ENCODE measurements at places on chromosomes 2 and 18.

DNA sequence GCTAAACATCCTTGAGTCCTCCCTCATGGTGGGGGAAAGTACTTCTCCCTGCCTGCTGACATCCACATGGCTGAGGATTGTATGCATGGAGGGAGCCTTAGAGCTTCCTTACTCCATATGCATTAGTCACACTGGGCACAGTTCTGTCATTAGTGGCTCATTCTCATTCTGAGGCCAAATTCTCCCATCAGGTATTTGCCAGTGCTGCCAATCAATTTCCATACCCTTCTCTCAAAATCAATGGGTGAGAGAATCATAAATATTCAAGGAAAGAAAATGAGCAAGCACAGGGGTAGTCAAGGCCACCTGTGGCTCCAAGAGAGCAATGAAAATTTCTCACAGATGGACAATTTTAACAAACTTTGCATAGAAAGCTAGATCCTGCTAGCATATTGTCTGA, 422.6 kb upstream of the SETBP1 start:
- H3K27ac ChIP-seq: no peak overlapping the region
- no peaks in the 10 kb centered on the region for H3K27me3 ChIP-seq
- H3K4me3 ChIP-seq: no peak overlapping the region
- H3K36me3 ChIP-seq: no peaks in the 10 kb centered on the region

GRCh38 chr2:43020990-43021669, 205.3 kb downstream of the ZFP36L2 start:
- no peak overlapping the region for H3K27ac ChIP-seq
- no peaks in the 10 kb centered on the region for H3K27me3 ChIP-seq
- H3K4me3 ChIP-seq: no peak overlapping the region
- H3K36me3 ChIP-seq: no peaks in the 10 kb centered on the region

DNA sequence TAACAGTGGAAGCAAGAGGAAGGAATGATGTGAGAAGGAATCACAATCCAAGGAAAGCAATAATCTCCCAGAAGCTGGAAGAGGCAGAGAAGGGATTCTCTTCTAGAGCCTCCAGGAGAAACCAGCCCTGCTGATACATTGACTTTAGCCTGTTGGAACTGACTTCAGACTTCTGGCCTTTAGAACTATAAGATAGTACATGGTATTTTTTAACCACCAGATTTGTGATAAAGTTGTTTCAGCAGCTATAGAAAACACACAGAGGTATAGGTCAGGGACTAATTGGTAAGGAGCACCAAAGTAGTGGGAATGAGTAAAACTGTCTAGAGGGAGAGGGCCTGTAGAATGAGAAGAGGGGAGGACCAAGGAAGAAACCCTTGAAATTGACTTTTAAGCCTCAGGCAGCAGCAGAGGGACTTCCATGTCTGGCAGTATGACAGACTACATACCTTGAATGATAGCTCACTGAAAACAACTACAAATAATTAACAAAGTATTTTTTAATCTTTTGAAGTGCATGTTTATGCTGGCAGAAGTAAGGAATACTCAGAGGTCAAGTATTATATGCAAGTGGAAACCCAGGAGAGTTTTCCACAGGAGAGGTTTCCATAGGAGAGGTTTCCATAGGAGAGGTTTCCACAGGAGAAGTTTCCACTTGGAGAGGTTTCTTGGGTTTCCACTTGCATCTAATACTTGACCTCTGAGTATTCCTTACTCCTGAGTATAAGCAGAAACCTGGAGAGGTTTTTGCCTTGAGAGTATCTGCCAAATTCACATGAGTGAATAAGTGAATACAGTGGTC, 33.8 kb upstream of the TMEM17 start:
- H3K27me3 ChIP-seq: no peaks in the 10 kb centered on the region
- no peaks in the 10 kb centered on the region for H3K4me1 ChIP-seq

- DNase-seq: no peak
- H3K4me1 ChIP-seq: peaks cover 31% of the 10 kb centered on the region
- H3K4me3 ChIP-seq: no peak overlapping the region
- no peaks in the 10 kb centered on the region for H3K27me3 ChIP-seq
- no peak overlapping the region for H3K27ac ChIP-seq
These were observed 16.9 kb downstream of the ACSL3 start for GRCh38 chr2:222877556-222878300.

DNA sequence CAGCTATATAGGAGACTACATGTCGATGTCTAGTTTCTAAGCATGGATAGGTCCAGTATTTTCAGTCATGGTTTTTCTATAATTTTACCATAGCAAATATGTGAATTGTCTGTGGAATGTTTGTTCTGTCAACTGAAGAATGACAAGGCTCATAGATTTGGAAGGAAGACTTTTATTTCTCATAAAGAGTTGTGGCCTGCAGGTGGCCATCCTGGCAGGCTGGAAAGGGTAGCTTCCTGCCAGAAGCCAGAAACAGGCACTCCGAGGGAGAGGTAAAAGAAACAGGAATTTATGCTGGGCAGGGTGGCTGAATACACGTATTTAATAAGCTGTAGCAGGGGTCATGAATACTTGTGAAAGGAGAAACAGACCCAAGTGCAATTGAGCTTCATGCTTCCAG, 182.1 kb downstream of the PARD3B start:
- H3K4me1 ChIP-seq: no peaks in the 10 kb centered on the region
- no peak for DNase-seq
- no peaks in the 10 kb centered on the region for H3K27me3 ChIP-seq
- no peak overlapping the region for H3K4me3 ChIP-seq
- H3K27ac ChIP-seq: no peak overlapping the region

GRCh38 chr2:217066510-217067270, 206.8 kb upstream of the TNP1 start:
- no peak for DNase-seq
- no peaks in the 10 kb centered on the region for H3K36me3 ChIP-seq
- no peak overlapping the region for H3K27ac ChIP-seq
- H3K4me3 ChIP-seq: no peak overlapping the region

GRCh38 chr2:168920504-168921157, 19.5 kb downstream of the G6PC2 start:
- no peaks in the 10 kb centered on the region for H3K36me3 ChIP-seq
- no peak overlapping the region for H3K27ac ChIP-seq
- no peak for DNase-seq
- H3K27me3 ChIP-seq: peaks cover 4% of the 10 kb centered on the region
- H3K4me1 ChIP-seq: no peaks in the 10 kb centered on the region
- no peak overlapping the region for H3K4me3 ChIP-seq

DNA sequence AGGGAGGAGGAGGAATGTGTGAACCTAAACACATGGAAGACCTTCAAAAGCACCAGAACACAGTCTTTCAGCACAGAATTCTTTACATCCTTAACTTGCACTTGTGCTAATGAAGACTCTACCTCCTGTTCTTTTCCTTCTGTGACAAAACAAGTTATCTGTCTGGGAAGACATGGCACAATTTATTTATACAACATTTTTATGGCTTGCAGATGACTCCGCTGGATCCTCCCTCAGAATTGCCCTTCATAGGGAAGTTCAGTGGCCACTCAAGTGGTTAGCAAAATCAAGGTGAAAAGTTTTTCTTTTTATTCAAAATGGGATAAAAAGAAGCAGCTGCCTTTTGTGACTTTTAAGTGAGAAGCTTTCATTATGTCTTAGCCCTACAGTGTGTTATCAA, 21.4 kb downstream of the BCL2L11 start:
- H3K27ac ChIP-seq: no peak overlapping the region
- no peak overlapping the region for H3K4me3 ChIP-seq
- no peaks in the 10 kb centered on the region for H3K27me3 ChIP-seq
- DNase-seq: no peak

DNA sequence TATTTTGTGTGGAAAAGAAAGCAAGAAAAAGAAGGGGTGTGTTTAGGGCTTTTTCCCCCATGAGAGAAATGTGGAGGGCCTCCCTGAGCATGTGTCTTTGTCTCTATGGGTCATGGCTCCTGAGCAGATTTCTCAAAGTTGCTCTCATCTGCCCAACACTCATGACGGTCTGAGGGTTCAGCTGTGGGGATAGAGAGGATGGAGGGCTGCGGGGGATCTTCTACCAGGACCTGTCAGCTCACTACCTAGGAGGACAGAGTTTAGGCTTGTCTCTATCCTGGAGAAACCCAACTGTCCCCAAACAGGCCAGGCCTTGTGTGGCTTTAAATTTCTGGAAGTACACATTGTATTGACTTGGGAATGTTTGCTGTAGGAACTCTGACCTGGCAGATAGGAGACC, 342.2 kb downstream of the MYCN start:
- no peaks in the 10 kb centered on the region for H3K36me3 ChIP-seq
- no peak overlapping the region for H3K27ac ChIP-seq
- H3K4me1 ChIP-seq: no peaks in the 10 kb centered on the region
- no peak for DNase-seq
- H3K4me3 ChIP-seq: no peak overlapping the region

- no peak for DNase-seq
- H3K4me3 ChIP-seq: no peak overlapping the region
- no peaks in the 10 kb centered on the region for H3K36me3 ChIP-seq
These were observed 36.7 kb upstream of the NEB start for GRCh38 chr2:151770995-151771394.

DNA sequence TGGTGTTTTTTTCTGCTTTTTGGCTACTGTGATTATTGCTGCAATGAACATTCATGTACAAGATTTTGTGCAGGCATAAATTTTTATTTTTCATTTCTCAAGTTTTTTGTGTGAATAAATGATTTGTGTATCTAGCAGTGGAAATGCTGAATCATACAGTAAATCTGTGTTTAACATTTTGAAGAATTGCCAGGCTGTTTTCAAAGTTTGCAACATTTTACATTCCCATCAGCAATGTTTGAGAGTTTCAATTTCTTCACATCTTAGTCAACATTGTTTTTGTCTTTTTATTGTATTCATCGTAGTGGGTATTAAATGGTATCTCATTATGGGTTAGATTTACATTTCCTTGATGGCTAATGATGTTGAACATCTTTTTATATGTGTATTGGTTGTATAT, 98.8 kb upstream of the RBMS1 start:
- H3K27me3 ChIP-seq: no peaks in the 10 kb centered on the region
- H3K4me1 ChIP-seq: no peaks in the 10 kb centered on the region
- no peak for DNase-seq
- no peaks in the 10 kb centered on the region for H3K36me3 ChIP-seq
- no peak overlapping the region for H3K27ac ChIP-seq

GRCh38 chr2:14621114-14621513, 11.4 kb upstream of the LRATD1 start:
- H3K27ac ChIP-seq: no peak overlapping the region
- DNase-seq: no peak
- H3K36me3 ChIP-seq: no peaks in the 10 kb centered on the region
- H3K4me1 ChIP-seq: no peaks in the 10 kb centered on the region
- H3K27me3 ChIP-seq: no peaks in the 10 kb centered on the region

DNA sequence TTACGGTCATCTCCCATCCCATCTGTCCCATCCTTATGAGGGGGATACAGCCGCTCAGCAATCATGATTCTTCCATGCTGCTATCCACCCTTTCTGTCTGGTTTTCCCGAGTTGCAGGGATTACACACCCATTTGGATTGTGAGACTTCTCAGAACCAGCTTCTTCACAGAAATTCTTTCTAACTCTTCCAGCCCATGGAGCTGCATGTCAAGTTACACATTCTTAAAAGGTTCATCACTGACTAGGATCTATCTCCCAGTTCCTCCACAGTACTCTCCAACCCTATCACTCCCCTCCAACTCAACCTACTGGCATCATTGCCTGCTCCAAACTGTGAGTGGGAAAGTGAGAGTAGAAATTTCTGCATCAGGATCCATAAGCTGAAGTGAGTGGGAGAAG, 558.2 kb upstream of the TNP1 start:
- H3K27me3 ChIP-seq: no peaks in the 10 kb centered on the region
- no peaks in the 10 kb centered on the region for H3K4me1 ChIP-seq
- H3K27ac ChIP-seq: no peak overlapping the region
- H3K4me3 ChIP-seq: no peak overlapping the region

- H3K27ac ChIP-seq: no peak overlapping the region
- no peak overlapping the region for H3K4me3 ChIP-seq
- no peak for DNase-seq
- H3K4me1 ChIP-seq: no peaks in the 10 kb centered on the region
These were observed 64.5 kb upstream of the RPE start for GRCh38 chr2:209937893-209938292.

DNA sequence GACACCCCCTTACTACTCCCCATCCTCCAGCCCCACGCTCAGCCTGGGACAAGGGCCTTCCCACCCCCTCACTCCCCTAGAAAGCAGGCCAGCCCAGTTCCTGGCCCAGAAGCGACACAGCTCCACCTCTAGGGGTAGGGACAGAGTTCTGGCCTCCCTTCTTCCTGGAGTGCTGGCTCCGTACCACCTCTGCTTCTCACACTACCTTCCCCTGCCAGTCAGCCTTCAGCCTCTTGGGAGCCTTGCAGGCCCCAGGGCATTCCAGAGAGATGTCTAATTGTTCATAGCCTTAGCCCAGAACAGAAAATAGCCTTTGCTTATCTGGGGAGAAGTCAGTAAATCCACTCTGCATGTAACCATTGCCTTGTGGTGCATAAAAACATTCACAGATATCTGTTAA, 13.1 kb upstream of the CATIP start:
- H3K4me3 ChIP-seq: no peak overlapping the region
- peaks cover 13% of the 10 kb centered on the region for H3K36me3 ChIP-seq
- no peak overlapping the region for H3K27ac ChIP-seq
- DNase-seq: no peak
- no peaks in the 10 kb centered on the region for H3K27me3 ChIP-seq

DNA sequence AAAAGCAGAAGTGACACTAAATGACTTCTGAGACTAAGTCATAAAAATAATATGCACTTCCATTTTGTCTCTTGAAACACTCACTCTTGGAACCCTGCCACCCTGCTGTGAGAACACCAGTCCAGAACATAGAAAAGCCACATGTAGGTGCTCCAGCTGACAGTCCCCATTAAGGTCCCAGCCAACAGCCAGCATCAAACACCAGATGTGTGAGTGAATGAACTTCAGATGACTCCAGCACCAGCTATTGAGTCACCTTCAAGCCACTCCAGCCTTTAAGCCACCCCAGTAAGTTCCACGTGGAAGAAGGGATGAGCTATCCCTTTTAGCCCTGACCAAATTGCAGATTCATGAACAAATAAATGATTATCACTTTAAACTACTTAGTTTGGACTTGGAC, 31.5 kb upstream of the LGALSL start:
- no peak for DNase-seq
- H3K27me3 ChIP-seq: no peaks in the 10 kb centered on the region
- H3K27ac ChIP-seq: no peak overlapping the region
- H3K36me3 ChIP-seq: no peaks in the 10 kb centered on the region
